D341Med (cell line): ENCODE measurements at places on chromosomes 4 and X.

- no peak for DNase-seq
Measured at GRCh38 chr4:7261087-7261486, 68.7 kb downstream of the SORCS2 start.

- no peak for DNase-seq
Measured at GRCh38 chrX:81489987-81490386, 288.1 kb downstream of the SH3BGRL start.

GRCh38 chr4:77695774-77696173 is 90.2 kb downstream of the CXCL13 start:
- DNase-seq = no peak

- DNase-seq = no peak
Measured at GRCh38 chrX:42772874-42773273, 5.1 kb downstream of the PPP1R2C start.

GRCh38 chr4:169800541-169800940 is 42.8 kb upstream of the HPF1 start:
- no peak for DNase-seq

DNA sequence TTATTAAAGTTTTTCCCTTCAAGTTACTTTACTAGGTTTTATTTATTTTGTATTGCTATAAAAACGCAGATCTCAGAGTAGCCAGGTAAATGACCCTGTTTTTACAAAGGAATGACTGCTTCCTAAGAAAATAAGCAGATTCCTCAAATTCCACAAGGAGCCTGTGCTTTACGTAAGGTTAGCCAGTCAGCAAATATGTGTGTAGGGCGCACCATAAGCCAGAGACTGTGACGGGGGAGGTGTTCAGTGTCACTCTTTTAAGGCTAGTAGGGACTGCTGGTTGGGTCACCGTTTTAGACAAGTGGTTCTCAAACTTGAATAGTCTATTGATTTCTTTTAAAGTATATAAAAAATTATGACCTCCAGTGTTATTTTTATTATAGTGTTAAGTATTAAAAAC is 119.9 kb downstream of the ANK2 start:
- no peak for DNase-seq

GRCh38 chrX:19794690-19795089 is 92.7 kb downstream of the SH3KBP1 start:
- DNase-seq = no peak

- DNase-seq = no peak
Measured at GRCh38 chr4:141569141-141569540, 67.2 kb upstream of the IL15 start.
